ENCODE measurements at places on chromosomes 12 and 14.
A peak's percentile ranks its signal among the peaks of the same experiment; 100 is the strongest.

GRCh38 chr12:15859116-15859515 lies 23.1 kb upstream of the STRAP start:
- DNase-seq, result no peak

GRCh38 chr12:28998662-28999120 lies 150.4 kb upstream of the FAR2 start:
- DNase-seq, result no peak

DNA sequence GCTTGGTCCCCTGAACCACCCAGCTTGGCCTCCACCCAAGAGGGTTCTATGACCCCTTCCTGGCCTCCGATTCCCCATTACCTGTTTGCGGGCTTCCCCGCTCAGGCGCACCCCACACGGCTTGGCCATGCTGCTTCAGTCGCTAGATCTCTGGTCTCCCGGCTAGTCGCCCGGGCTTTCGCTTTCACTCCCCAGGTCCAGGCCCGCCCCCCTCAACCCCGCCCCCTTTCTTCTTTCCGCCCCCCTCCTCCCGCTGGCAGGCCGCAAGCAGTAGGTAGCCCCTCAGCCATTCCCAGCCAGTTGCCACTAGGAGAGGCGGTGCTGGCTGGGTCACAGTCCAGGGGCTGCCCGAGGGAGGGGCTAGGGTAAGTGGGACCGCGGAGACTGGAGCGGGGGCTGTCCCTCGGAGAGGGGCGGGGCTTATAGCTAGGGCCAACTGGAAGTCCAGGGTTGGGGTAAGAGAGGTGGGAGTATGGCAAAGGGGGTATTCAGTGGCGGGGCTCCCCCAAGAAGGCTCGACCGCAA lies at the start of gene PSME2:
Gene PSME2 (minus strand): TSS at position 158 of the 525 bp plus-strand sequence. CDS start 29 bp downstream, at position 129.
- DNase-seq, result peak; percentile 99

DNA sequence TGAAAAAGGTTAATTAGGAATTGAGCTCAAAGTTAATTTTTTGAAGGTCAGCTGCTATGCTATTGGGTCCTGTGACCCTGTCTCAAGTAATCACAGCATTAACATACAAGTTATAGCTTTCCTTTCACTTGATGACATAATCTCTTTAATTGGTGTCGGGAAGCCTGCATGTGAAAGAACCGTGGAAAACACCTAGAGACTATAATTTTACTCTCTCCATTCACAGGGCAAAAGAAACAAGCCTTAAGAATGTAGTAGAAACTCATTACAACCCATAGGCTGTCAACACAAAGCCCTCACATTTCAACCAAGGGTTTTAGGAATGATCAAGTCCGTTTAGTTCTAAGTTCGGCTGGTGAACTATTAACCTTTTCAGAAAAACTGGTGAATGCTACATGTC lies 104.4 kb downstream of the PPM1A start:
- peak; percentile 76 for DNase-seq

- DNase-seq, result no peak
Observed at GRCh38 chr14:52007637-52008036, 18.3 kb downstream of the RTRAF start.

DNA sequence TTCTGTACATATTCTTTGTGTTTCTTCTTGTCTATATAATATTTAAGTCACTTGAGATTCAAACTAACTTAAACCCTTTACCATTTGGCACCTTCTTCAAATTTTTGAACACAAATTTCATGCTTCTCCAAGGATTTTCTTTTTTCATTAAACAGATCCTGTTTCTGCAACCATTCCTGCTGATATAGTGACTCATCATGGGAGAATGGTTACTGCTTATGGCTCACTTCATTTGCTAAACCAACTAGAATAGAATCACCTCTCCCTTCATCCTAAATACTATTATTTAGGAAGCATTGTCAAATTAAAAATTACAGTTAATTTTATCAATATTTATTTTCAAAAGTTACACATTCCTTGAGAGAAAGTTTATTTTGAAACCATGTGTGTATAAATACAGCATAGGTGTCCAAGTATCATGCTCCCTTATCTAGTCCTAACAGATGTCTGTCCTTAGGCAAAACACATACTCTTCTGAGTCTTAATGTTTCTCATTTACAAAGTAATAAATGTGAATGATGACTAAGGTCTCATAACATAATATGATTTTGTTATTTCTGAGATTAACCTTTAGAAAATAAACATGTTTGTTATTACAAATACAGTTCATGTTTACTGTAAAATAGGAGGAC lies 40.7 kb downstream of the PLCZ1 start:
- no peak for DNase-seq

GRCh38 chr12:67426067-67426466 lies 156.9 kb downstream of the CAND1 start:
- DNase-seq, result peak; percentile 91

DNA sequence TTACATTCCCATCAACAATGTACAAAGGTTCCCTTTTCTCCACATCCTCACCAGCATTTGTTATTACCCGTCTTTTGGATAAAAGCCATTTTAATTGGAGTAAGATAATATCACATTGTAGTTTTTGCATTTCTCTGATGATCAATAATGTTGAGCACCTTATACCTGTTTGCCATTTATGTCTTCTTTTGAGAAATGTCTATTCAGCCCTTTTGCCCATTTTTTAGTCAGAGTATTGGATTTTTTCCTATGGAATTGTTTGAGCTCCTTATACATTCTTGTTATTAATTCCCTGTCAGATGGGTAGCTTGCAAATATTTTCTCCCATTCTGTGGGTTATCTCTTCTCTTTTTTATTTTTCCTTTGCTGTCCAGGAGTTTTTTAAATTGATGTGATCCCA lies 10.7 kb upstream of the OR8S1 start:
- no peak for DNase-seq

- no peak for DNase-seq
Observed at GRCh38 chr14:56065621-56066290, 52.5 kb upstream of the PELI2 start.

DNA sequence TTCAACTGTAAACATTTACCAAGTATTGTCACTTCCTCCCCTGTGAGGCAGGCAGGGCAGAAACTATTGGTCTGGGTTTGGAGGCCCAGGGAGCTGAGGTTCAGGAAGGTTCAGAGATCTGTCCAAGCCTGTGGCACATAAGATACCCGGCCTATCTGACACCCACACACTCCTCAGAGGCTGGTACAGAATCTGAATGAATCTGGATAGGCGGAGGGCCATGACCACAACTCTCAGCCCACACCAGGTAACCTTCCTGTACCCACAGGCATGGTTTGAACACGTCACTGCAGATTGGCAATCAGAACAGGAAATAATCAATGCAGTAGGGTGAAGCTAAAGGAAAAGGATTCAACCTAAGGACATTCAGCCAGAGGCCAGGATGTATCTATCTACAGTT lies 92.8 kb upstream of the TMCC3 start:
- DNase-seq, result no peak

GRCh38 chr14:74213907-74214803 lies 25.1 kb upstream of the VSX2 start:
- DNase-seq, result peak; percentile 89

- no peak for DNase-seq
Observed at GRCh38 chr12:29907461-29907860, 123.7 kb upstream of the TMTC1 start.

GRCh38 chr12:119325813-119326212 lies 8.7 kb upstream of the CCDC60 start:
- no peak for DNase-seq

GRCh38 chr12:68001486-68002466 lies 12.5 kb downstream of the IFNG-AS1 start:
- peak; percentile 48 for DNase-seq

DNA sequence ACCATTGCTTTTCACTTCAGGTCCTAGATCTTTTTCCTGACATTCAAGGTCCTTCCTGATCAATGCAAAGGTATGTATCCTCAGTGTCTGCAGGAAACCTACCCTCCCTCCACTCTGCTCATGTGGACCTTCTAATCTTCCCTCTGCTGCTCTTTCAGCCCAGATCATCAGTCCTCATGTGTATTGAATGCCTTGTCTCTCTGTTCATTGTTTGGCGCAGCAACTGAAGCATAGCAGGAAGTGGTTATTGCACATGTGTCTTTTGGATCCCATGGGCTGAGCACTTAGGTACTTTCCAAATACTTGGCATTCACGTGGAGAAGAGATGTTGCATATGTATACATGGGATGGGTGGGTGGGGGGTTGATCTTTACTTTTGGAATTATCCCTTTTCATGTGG lies 4.3 kb upstream of the NIN start:
- peak; percentile 61 for DNase-seq

DNA sequence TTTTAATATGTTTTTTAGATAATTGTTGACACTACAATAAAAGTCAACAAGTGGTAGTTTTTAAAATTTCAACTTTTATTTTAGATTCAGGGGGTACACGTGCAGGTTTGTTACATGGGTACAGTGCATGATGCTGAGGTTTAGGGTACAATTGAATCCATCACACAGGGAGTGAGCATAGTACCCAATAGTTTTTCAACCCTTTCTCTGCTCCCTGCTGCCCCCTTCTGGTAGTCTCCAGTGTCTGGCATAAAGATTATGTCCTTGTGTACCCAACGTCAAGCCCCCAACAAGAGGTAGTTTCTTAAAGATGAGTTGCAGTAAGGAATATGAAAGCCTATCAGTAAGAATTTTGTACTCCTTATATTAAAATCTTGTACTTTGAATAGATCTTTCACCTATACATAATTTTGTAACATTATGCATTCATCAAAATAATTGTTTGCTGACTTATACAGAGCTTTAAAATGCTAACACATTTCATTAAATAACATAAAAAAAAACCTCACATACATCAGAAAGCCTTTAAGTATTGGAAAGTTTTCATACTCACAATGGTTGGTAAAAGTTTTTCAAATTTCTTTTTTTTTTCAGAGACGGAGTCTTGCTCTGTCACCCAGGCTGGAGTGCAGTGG lies 5.4 kb upstream of the RALGAPA1 start:
- peak; percentile 82 for DNase-seq

GRCh38 chr14:102481791-102482238 lies 27.8 kb downstream of the ANKRD9 start:
- DNase-seq, result peak; percentile 20

- no peak for DNase-seq
Observed at GRCh38 chr14:99073431-99073830, 198.6 kb downstream of the BCL11B start.

- DNase-seq, result no peak
Observed at GRCh38 chr14:20711685-20712084, 23.1 kb downstream of the ANG start.

DNA sequence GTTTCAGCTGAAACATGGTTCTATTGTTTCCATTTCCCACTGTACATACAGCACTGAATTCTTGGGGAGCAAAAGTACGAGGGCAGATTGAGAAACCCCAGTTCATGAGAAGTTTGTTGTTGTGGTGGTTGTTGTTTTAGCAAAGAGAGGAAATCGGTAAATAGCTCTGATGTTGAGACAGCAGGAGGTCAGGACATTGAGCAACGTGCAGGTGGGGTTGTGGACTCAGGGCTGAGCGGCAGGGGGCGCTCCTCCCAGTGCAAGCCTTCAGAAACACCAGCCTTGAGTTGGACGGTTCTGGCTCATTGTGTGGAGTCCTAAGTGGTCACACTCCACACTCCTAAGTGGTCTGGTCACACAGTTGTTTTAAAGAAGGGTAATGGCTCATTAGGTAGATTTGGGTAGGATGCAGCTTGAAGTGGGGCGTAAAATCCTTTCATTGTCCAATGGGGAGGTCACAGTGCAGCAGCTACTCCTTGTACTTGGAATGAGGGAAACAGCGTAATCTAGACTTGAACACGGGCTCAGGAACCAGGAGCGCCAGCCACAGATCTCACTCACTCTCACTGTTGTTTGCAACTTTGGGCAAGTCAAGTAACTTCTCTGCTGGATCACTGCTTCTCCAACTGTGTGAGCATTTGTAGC lies 14.5 kb upstream of the PWP1 start:
- peak; percentile 61 for DNase-seq

DNA sequence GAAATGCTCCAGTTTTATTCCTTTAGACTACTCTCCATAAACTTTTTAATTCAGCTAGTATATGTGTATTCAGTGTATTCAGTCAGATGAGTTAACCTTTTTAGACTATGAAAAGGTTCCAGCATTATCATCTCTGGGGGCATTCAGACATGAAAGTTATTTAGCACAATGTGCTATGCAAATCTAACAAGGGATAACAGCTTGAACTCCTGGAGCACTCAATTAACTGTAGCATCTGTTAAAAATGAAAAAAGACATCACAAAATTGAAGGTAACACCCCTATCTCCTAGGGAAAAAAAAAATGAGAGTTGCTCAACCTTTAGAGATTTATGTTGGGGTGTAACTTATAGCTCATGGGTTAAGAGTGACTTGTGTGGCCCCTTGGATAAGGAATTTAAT lies 211.5 kb downstream of the PHLDA1 start:
- peak; percentile 32 for DNase-seq

- DNase-seq, result peak; percentile 87
Observed at GRCh38 chr14:64636208-64636979, 67.8 kb upstream of the PLEKHG3 start.

DNA sequence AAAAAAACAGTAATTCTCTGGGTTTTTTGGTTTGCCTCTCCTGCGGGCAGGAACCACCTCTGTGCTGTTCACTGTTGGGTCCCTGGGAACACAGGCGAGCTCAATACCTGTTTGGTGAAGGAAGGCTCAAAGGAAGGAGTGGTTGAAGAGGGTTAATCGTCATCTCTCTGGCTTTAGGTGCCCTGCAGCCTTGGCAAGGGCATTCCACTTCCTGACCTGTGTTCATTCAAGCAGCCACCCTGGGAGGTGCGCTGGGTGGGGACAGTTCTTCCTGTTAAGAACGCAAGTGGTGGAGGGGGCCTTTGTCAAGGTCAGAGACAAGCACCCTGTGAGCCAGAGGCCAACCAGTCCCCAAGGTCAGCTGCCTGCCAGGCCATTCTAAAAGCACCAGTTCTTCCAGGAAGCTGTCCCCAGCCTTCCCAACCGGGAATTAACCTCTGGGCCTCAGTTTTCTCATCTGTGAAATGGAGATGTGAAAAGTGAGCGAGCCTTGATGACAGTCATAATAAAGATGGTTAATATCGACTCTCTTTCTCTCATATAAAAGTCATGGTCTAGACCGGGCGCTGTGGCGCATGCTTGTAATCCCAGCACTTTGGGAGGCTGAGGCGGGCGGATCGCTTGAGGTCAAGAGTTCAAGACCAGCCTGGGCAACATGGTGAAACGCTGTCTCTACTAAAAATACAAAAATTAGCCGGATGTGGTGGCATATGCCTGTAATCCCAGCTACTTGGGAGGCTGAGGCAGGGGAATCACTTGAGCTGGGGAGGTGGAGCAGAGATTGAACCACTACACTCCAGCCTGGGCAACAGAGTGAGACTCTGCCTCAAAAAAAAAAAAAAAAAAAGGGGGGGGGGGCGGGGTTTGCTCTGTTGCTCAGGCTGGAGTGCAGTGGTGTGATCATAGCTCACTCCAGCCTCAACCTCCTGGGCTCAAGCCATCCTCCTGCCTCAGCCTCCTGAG lies 6.1 kb downstream of the RHOF start:
- no peak for DNase-seq

GRCh38 chr12:115910057-115910456 lies 367.4 kb downstream of the MED13L start:
- DNase-seq, result no peak

DNA sequence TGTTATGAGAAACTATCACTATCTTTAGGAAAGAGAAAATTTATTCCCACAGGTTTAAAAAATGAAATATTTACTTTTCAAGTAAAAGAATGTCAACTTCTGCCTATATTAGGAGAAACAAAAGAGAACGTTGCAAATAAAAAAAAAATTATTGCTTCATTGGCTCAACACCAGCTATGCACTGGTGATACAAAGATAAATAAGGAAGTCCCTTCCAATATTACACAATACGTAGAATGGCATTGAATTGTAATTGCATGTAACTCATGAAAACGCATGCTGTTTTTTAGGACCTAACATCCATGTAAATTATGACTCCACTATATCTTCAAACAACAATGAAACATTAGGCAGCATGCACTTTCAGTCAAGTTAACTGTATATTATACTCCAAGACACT lies 56.4 kb upstream of the RERGL start:
- DNase-seq, result peak; percentile 24

Data from NCI-H69 (cell line).